Uterus (tissue), 4 donors: ENCODE measurements at places on chromosomes 6 and 20. TPM values are rescaled to one million over a fixed set of nuclear protein-coding genes. Genes with fewer than 3 reads are reported as not detected.

Gene TGM3
- not detected for total RNA-seq

Gene CUL9
- 36.6 TPM for total RNA-seq

DNA sequence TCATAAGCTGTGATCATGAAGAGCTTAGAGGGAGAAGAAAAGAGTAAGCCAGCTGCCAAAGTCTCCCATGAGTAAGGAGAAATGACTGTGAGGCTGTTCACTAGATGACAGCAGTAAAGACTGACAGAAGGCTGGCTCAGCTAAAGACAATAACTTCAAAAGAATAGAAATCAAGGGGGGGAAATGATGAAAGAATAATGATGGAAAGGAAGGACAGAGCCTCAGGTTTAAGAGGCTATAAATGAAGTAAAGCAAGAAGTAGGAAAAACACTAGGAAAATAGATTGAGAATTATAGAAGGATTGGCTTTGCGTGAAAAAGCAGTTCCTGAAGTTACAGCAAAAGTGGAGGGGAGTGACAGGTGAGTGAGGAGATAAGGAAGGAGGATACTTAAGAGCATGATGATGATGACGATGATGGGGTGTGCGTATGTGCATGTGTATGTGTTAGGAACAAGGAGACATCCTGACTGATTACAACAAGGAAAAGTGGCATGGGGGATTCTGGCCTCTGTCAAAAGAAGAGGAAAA, 48.2 kb downstream of the HBS1L start:
- no peak for DNase-seq

DNA sequence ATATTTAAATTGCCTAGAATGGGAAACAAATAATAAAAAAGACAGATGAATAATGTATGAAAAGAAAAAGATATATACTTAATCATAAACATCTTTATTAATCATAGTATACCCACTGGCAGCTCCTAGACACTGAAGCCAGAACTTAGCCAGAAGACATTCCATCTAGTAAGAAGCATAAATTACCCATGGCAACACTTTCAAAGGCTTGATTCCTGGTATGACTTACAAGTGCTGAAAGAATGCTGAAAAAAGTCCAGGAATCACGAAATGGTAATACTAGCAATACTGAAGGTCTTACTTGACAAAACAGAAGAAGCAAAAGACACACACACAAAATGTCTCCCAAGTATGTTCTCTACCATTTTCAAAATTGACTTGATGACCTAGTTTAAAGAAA, 38.0 kb downstream of the RWDD2A start:
- DNase-seq = no peak

GRCh38 chr20:8800089-8800488, 268.8 kb upstream of the PLCB4 start:
- DNase-seq = no peak
